Anterior cingulate cortex (tissue), 58 donors: ENCODE measurements at places on chromosomes 4 and X.

DNA sequence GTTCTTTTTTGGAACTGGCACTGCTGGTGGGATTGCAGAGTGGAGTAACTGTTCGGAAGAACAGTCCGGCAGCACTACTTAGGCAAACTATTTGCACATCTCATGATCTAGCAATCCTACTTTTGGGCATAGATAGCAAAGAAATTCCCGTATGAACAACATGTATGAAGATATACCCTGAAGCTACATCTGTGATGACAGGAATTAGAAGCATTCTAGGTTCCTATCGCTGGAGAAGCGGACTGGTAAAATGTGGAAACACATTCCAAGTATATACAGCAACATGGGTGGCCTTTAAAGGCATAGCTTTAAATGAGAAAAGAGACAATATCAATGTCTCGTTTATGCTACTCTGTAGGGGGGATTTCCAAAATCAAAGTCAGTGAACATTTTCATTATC, 3.1 kb downstream of the DCAF16 start:
- DNase-seq: no peak

DNA sequence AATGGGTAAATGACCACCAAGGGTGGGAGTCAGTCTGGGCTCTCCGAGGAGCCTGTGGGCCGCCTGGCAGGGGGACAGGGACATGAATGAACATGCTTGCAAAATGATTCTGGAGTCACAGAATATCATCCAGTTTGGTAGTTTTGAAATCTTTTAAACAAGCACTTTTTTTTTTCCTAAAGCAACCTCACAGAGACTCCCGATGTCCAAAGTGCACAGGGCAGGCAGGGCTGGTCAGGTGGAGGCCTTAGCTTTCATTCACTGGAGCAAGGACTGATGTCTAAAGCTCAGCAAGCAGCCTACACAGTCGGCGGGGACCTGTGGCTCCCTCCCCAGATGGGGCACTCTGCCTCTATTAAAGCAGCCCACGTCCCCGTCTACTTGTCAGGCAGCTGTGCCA, 402.9 kb downstream of the PPP1R2C start:
- no peak for DNase-seq

DNA sequence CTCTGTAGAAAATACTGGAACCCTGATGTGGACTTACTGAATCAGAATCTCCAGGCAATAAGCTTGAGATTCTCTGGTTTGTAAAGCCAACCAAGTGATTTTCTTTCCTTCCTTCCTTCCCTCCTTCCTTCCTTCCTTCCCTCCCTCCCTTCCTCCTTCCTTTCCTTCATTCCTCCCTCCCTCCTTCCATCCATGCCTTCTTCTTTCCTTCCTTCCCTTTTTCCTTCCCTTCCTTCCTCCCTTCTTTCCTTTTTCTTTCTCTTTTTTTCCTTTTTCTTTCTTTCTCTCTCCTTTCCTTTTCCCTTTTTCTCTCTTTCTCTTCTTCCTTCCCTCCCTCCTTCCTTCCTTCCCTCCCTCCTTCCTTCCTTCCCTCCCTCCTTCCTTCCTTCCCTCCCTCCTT, 450.8 kb downstream of the GRXCR1 start:
- no peak for DNase-seq

DNA sequence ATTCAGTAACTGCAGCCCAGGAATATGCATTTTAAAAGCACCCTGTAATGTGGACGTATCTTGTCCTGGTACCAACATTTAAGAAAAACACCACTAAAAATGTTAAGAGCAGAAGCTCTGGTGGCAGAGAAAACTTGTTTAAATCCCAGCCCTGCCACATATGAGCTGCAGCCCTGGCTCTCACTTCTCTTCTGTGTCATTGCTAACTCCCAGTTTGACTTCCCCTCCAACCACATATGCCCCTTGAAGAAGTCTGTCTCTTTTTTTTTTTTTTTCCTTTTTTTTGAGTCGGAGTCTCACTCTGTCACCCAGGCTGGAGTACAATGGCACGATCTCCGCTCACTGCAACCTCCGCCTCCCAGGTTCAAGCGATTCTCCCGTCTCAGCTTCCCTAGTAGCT, 14.8 kb downstream of the LHFPL1 start:
- DNase-seq: no peak

DNA sequence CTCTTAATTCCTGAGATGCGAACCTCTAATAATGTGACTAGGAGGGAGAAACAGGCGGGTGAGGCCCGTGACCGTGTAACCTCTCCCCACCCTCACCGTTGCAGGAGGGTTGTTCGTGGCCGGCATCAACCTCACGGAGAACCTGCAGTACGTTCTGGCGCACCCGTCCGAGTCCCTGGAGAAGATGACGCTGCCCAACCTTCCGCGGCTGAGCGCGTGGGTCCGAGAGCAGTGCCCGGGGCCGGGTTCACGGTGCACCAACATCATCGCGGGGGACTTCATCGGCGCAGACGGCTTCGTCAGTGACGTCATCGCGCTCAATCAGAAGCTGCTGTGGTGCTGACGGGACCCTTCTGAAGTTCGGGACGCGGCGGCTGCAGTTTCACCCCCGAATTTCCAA, 17.8 kb downstream of the PLCXD1 start:
- DNase-seq: no peak

GRCh38 chr4:83022724-83023450, 12.1 kb upstream of the COPS4 start:
- no peak for DNase-seq

- DNase-seq: no peak
Observed at GRCh38 chr4:77082886-77083608, 7.3 kb upstream of the CCNI start.

DNA sequence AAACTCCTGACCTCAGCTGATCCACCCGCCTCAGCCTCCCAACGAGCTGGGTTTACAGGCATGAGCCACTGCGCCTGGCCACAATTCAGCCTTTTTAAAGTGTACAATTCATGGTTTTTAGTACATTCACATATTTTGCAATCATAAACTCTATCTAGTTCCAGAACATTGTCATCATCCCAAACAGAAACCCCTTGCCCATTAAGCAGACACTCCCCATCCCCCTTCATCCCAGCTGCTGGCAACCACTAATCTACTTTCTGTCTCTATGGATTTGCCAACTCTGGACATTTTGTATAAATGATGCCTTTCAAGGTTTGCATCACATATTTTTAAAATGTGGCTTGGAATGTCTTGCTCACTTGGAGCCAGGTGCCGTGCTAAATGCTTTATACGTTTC, 4.5 kb downstream of the CD99L2 start:
- no peak for DNase-seq
